NK-92 treated with Interleukin-12 subunit alpha and Interleukin-12 subunit beta, amount 100 ng/mL, for 24 hours (cell line): ENCODE measurements at places on chromosomes 6 and 20.

DNA sequence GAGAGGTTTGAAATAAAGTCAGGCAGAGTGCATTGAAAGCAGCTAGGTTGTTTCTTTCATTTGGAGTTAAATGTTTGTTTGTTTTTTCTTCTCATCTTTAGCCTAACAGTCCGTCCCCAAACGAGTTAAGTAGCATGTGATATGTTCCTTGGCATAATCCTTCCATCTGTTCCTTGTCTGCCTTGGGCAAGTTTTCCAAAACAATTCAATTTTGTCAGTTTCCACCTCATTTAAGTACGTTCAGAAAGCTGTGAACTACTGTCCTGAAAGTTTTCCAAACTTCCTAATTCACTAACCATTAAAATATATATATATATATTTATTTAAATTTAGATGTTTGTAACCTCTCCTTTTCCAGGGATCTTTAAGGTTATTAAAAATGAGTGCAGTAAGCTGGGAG lies 61.8 kb upstream of the HDAC2 start:
- no peak for DNase-seq

DNA sequence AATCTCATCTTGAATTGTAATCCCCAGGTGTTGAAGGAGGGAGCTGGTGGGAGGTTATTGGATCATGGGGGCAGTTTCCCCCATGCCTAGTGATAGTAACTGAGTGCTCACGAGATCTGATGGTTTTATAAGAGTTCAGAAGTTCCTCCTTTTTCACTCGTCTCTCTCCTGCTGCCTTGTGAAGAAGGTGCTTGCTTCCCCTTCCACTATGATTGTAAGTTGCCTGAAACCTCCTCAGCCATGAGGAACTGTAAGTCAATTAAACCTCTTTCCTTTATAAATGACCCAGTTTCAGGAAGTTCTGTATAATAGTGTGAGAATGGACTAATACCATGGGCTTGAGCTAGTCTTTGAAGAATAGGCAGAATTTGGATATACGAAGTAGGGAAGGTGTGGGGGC lies 113.9 kb downstream of the RIN2 start:
- DNase-seq = no peak

DNA sequence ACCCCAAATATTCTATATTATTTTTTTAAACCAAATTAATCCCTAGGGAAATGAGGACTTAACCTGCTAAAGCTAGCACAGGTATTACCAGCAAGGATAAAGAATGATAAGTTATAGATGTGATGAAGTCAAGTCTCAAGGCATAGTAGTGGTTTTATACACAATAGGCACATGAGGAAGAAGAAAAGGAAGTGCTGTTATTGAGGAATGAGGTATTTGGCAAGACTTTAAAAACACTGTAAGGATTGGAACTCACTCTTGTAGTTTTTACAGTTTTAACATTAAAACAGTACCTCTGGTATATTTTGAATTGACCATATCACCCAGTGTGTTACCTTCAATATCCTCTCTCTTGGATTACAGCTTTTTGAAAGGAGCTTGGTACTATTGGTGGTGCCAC lies 54.6 kb downstream of the PHF3 start:
- no peak for DNase-seq

DNA sequence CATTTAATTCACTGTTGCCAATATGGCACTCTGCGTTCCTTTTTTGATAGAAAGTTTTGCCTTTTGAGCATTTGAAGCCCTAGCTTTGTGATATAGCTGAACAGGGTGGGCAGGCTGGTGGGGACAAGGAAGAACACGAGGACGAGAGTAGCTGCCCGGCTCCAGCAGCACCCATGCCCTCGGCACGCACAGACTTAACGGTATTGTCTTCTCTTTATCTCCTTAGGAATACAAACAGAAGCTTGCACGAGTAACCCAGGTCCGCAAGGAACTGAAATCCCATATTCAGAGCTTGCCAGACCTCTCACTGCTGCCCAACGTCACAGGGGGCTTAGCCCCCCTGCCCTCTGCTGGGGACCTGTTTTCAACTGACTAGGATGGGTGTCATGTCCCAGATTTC lies 56.0 kb downstream of the RPRD1B start:
- DNase-seq = no peak

DNA sequence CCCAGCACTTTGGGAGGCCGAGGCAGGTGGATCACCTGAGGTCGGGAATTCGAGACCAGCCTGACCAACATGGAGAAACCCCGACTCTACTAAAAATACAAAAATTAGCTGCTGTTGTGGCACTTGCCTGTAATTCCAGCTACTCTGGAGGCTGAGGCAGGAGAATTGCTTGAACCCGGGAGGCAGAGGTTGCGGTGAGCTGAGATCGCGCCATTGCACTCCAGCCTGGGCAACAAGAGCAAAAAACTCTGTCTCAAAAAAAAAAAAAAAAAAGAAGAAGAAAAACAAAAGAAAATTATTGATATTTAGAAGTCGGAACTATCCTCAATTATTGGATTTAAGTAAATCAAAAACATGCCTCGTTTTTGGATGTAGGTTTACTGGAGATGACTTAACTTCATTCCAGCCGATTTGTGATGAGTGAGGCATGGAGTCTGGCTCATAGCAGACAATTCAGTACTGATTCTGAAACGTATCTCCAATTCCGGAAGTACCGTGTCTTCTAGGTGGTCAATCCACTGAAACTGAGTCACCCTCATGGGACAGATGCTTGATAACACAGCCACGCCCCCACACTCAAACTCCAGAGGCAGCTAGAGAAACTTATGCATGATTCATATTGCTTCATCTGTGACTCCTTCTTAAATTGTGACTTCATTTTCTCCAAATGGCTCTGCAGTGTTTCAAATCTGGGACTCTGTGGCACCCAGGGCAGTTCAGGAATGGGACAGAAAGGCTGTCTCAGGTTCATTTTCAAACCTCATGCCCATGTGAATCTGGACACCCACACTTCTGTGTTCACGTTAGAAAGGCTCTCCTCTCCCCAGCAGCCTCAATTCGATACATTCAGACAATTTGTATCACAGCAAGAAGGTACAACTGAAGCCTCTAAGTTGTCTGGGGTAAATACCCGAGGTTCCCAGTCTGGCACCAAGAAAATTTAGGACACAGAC lies 110.4 kb upstream of the ARMC2 start:
- no peak for DNase-seq

- DNase-seq = no peak
These were observed 6.8 kb downstream of the SCAND1 start for GRCh38 chr20:35947489-35947888.

DNA sequence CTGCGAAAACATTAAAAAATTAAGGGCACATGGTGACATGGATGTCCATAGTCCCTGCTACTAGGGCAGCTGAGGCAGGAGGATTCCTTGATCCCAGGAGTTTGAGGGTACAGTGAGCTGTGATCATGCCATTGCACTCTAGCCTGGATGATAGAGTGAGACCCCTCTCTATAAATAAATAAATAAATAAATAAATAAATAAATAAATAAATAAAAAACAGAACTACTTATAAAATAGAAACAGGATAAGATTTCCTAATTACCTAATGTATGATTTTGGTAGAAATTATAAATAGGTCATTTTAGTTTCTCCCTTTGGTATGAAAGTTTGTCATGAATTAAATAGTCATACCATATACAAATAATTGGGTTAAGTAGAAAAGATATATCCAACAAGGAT lies 916.2 kb downstream of the GRIK2 start:
- DNase-seq = no peak

DNA sequence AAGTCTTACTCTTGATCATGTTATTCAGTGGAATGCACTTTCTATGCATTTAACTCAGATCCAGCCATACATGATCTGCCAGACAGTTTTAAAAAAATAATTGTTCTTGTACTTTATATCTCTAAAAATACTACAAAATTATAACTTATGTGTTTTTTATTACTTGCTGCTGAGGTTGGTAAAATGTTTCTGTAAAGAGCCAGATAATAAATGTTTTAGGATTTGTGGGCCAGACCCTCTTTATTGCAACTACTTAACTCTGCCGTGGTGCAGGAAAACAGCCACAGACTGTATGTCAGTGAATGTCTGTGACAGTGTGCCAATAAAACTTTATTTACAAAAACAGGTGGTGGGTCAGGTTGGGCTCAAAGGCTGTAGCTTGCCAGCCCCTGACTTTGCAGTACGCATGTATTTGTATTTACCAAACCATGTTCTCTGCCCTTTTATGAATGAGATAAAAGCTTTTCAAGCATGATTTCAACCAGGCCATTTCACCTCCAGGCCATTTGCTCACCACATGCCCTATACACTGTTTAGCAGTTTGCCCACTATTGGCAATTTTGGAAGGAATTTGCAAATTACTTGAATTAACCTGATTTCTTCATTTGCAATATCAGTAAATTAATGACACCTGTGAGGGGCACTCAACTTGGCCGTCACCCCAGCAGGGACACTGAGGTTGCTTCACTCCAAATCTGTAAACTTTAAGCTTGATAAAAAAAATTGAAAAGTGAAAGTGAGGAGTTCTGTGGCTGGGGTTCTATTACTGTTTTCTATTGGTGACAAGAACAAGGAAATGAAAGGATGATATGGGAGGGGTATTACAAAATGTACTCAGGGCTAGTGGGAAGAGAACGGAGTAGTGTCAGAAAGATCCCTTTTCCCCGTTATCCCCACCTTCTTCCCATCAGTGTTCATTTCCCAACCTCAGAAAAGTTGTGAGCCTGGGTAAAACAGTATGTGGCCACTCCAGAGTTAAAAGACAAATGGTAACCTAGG lies 133.4 kb downstream of the CEBPB start:
- DNase-seq = no peak

DNA sequence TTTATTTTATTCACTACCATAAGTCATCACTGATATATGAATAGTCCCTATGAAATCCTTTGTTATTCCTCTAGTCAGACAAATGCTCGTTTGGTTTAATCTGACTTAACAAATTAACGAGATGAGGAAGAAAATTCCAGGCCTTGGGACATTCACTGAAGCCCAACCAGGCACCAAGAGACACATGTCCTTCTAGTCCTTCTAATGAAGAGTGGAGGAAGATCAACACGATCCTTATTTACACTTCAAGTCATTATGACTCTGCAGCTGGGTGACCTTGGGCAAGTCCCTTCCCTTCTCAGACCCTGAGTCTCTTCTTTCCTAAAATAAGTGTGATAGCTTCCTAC lies 117.5 kb downstream of the CEBPB start:
- no peak for DNase-seq

DNA sequence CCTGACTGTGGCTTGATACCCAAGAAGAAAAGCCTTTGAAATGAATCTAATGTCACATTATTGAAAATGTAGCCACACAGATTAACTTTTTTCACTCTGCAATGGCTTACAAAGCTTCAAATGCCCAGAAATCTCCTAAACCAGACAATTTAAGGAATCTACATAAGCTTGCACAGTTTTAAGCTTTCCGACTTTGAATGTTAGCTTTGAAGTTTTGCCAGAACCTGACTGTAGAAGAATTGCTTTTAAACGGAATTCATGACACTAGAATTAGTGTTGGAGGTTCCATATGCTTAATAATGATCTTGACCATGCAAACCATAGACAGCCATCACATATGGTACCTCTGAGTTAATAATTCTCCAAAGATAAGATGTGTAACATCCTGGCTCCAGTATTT lies 798.5 kb upstream of the EPHA7 start:
- no peak for DNase-seq

DNA sequence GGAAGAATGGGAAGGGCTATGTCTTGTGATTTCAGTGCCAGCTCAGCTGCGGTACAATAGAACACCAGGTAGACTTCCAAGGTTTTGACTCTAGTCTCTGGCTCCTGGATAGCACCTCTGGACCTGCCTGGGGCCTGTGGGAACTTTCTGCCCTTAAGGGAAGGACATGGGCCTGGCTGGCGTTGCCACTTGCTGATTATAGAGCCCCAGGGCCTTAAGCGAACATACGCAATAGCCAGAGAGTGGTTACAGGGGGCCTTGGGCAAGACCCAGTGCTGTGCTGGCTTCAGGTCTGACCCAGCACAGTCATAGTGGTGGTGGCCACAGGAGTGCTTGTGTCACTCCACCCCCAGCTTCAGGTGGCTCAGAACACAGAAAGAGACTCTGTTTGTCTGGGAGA lies 131.1 kb upstream of the COL21A1 start:
- no peak for DNase-seq

DNA sequence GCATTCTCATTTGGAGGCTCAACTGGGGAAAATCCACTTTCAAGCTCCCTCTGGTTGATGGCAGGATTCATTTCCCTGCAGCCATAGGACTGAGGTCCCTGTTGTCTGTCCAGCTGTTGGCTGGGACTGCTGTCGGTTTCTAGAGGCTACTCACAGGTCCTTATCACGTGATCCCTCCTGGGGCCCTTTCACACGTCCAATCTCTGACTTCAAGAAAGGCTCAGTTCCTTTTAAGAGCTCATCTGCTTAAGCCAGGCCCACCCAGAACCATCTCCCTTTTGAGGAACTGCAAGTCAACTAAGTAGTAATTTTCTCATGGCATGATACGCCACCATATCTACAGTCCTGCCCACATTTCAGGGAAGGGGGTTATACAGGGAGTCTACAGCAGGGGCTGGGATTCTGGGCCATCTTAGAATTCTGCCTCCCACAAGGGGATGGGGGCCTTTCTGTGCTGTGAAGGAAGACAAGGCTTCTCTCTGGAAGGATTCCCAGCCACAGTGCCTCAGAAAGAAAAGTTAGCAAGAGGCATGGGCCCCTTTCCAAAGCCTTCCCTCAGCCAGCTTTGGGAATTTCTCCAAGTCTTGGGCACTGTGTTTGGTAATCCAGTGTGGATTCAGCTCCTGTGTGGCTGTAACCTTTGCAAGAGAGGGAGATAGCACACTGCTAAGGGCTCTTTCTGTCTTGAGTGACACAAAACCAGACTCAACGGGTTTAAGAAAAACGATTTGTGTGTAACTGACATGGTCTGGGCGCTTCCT lies 66.4 kb downstream of the CTCFL start:
- DNase-seq = no peak

- DNase-seq = no peak
These were observed 31.0 kb upstream of the CTAGE9 start for GRCh38 chr6:131741688-131742393.

DNA sequence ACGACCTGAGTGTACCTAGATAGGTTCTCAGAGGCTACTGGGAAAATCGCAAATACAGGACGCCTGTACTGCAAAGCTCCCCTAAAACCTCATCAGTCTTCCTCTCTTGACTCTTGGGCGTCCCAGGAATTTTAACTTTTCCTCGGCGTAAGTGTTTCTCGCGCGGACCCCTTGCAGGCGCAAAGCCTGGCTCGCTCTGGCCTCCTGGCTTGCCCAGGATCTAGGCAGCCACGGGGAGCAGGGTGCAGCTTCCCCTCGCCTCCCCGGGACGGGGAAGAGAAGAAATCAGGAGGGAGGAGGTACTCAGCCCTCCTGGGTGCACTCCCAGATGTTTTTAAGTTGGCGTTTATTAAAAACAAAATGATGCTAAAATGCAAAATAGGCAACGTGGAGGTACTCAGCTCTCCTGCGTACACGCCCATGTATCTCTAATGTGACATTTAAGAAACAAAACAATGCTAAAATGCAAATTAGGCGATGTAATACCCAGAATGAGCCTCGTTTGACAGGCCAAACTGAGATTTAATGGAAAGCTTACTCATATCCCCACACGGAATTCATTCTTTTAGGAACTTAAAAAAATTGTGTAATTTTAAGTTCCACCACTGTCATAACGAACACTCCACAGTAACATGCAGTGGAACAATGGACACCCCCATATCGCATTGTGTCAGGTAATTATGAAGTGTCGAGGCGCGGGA lies 1.6 kb upstream of the SOBP start:
- DNase-seq = no peak
